Stimulated activated CD8-positive, alpha-beta memory T cell treated with anti-CD3 and anti-CD28 coated beads, Interleukin-2, amount 100 ng/mL, for 48 hours (primary cell): ENCODE measurements at places on chromosomes 1 and 21.

- DNase-seq: no peak
Measured at GRCh38 chr1:248373761-248374160, 1.8 kb upstream of the OR2T6 start.

GRCh38 chr1:8359617-8360481, 41.9 kb downstream of the SLC45A1 start:
- no peak for DNase-seq

DNA sequence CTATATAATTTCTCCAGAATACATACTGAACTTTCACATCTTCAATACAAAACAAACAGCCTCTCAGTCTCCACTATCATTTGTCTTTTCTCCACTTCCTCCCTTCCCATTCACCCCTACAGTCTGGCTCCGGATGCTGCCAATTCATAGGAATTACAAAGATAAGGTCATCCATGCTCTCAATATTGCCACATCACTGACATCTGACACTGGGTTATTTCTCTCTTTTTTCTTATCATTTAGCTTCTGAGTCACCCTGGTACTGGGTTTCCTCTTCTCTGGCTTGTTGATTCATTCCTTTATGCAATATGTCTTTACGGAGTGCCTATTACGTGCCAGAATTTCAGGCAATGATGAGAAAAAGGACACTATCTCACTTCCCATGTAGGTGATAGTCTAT, 3.1 kb upstream of the SH3BP5L start:
- no peak for DNase-seq

- no peak for DNase-seq
Measured at GRCh38 chr1:26171084-26172072, at the start of gene ZNF593OS. ZNF593OS (minus strand) TSS chr1:26171832; CDS start chr1:26171661, 171 bp downstream.

DNA sequence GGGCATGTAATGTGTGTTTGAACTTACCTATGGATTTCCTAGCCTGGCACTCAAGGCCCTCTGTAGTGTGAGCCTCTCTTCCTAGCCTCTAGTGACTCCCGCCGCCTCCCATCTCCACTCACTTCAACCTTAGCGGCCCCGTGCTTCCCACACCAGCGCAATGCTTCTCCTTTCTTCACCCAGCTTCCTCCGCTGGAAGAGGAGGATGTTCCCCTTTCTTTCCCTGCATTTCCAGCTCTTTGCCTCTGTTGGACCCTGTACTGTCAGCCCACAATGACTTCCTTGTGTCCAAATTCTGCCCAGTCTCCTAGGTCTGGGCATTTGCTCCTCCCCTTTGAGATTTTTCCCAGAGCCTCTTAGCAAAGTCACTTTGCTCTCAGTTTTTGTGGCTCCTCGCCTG, 138.1 kb upstream of the IRF2BP2 start:
- no peak for DNase-seq

DNA sequence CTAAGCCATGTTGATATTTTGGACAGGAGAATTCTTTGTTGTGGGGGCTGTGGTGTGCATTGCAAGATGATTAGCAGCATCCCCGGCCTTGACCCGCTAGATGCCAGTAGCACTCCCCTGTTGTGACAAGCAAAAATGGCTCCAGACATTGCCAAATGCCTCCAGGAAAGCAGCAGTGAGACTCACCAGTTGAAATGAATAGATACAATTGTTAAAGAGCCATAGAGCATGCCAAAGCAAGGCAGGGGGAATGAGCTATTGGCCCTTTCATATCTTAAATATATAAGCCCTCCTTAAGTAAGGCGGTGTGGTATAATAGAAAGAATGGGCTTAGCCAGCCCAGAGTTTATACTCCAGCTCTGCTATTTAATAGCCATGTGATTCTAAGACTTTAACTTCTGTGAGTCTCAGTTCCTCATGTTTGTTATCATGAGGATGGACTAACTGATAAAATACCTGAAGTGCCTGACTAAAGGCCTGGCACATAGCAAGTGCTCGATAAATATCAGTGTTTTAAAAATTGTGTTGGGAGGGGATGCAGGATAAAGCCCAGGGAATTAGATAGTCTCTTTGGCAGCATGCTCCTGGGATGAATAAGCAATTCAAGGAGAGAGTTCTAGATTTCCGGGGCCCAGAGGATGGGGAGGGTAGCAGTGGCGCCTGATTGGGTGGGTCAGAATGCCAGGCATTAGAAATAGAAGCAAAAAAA, 21.1 kb upstream of the RGS4 start:
- no peak for DNase-seq

GRCh38 chr1:45492691-45493090, 1.7 kb upstream of the TESK2 start:
- DNase-seq: no peak

DNA sequence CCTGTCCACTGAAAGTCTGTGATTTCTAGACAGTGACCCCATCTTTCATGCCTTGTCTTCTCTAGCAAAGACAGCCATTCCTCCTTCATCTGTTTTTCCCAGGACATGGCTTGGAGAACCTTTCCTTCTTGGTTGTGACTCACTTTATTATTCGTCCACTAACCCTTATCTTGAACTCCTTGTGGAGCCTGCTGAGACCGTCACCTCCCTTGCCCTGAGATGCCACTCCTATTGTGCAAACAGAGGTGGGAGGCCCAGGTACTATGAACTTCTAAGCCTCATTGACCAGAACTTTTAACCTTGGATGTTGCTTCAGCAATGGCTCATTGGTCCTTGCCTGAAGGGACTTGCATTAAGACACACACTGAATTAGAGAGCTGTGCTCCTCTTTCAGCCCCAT, 117.5 kb downstream of the FOXD2 start:
- DNase-seq: no peak

DNA sequence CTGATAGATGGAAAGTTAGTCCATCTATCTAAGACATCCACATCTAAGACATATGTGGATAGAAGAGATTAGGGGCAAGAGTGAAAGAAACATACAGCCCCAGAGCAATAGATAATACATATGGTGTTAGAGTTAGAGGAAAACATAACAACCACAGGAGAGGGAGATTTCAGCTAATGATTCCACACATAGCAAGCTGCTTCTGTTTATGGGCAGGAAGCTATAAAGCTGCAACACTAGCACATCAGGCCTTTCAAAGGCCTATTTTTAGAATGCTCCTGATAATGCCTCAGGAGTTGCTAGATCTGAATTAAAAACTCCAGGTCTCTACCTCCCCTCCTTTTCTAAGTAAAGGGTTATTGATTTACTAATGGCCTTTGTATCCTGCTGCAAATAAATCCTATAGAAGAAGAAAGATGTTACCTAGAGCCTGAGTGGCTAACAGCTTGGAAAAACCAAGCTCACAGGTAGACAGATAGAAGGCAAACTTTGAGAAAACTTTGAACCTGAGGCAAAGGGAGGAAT, 36.1 kb downstream of the BRINP2 start:
- DNase-seq: no peak

- no peak for DNase-seq
Measured at GRCh38 chr1:211009944-211010343, 124.0 kb downstream of the KCNH1 start.

DNA sequence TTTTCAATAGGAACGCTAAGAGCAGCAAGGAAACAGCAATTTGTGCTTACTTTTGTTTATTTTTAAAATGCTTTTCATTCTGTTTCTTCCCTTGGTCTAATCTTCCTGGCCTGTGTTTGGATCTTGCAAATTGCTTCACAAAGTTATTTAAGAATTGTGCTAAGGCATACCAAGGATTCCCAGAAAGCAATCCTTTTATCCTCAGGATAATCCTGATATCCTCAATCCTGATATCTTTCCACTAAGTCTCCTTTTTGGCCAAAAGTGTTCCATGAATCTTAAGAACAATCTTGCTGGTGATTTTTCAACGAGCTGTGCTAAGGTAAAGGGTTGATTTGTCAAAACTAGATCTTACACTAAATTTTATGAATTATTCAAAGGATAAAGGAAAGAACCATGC, 1577.9 kb downstream of the PLA2G4A start:
- no peak for DNase-seq

- DNase-seq: no peak
Measured at GRCh38 chr1:37890378-37891014, 31.1 kb upstream of the MTF1 start.

- no peak for DNase-seq
Measured at GRCh38 chr1:66431999-66432398, 102.0 kb upstream of the SGIP1 start.

DNA sequence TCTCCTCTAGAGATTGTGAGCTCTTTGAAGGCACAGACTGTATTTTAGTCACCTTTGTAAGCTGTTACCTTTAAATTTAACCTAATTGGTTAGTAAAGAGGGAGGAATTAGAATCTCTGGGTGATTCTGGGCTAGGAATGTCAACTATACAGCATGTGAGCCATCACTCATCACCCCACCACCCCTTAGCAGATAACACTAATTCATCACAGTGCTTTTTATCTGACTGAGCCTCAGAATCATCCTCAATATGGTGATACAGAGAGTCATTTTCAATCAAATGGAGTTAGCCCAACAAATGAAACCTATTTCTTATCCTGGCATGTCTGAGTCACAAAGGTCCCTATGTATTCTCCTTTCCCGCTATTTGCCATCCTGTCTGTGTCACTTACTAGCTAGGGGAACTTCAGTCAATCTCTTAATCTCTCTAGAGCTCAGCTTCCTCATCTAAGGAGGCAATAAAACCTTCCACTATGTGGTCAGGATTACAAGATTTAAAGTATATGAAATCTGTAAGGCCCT, 13.3 kb downstream of the KCNJ10 start:
- DNase-seq: no peak

GRCh38 chr1:35619237-35620121, 21.8 kb downstream of the PSMB2 start:
- DNase-seq: no peak
